NCI-H774 (cell line): ENCODE measurements at places on chromosomes 11 and 22.

DNA sequence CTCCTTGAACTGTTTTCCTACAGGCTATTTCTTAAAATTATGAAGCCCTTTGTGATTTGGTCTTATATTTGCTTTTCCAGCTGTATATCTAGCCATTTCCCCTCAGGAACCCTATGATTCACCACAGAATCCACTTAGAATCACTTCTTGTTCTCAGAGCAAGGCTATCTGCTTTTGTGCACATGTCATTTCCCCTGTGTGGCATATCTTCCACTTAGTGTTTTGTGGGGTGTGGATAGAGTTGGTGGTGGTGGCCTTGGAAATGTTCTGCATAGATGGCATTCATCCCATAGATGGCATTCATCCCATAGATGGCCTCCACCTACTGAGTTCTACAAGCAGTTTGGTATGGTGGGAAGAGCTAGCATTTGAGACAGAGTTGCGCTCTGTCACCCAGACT is 44.7 kb downstream of the SWAP70 start:
- no peak for DNase-seq

GRCh38 chr22:22450343-22450839 is 58.2 kb downstream of the ZNF280B start:
- DNase-seq: no peak

GRCh38 chr22:33756508-33756949 is 163.7 kb downstream of the LARGE1 start:
- no peak for DNase-seq

DNA sequence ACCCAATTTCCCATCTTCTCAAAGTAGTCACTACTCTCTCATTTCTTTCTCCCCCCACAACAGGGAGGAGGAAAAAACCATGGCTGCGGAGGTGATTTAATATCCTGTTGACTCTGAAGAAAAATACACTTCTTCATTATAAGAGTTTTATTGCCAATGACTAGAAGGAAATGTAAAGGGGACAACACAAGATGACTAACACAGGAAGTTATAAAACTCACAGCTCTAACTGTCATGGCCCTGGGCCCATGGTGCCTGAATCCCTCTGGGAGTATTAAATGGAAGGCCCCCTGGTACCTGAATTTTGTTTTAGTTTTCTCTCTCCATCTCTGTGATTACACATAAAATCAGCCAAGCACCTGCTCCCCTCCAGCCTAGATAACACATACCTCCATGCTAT is 352.8 kb upstream of the FAT3 start:
- DNase-seq: no peak
